H4 (cell line): ENCODE measurements at places on chromosomes 16 and 17. TPM values are rescaled to one million over a fixed set of nuclear protein-coding genes. Genes with fewer than 3 reads are reported as not detected.

The TP53I13 gene
- 16.0 and 23.3 TPM in 2 replicates for total RNA-seq

The JMJD8 gene
- 11.3 and 18.1 TPM in 2 replicates for total RNA-seq

The CCL13 gene
- not detected in 2 replicates for total RNA-seq

The C17orf107 gene
- 0.08 TPM in 1 of 2 replicates, not detected in the other for total RNA-seq

The DPEP2 gene
- not detected in 2 replicates for total RNA-seq

The TNFSF13 gene
- 0.43 TPM in 1 of 2 replicates, not detected in the other for total RNA-seq

The CDRT15 gene
- total RNA-seq: not detected in 2 replicates

The C16orf89 gene
- 1.0 and 3.6 TPM in 2 replicates for total RNA-seq

The KRT33B gene
- total RNA-seq: not detected in 2 replicates

The GTF3C1 gene
- 32.2 and 34.3 TPM in 2 replicates for total RNA-seq

The COPS3 gene
- total RNA-seq: 254 and 293 TPM in 2 replicates

The SPN gene
- 0.70 and 2.8 TPM in 2 replicates for total RNA-seq

The LUC7L gene
- 39.6 and 44.7 TPM in 2 replicates for total RNA-seq

The MARVELD3 gene
- not detected in 2 replicates for total RNA-seq

The GDPD3 gene
- not detected in 2 replicates for total RNA-seq

The NPW gene
- 2.7 TPM in 1 of 2 replicates, not detected in the other for total RNA-seq

The PEMT gene
- total RNA-seq: 51.5 and 57.2 TPM in 2 replicates

The CES5A gene
- total RNA-seq: not detected in 2 replicates

The CPHXL2 gene
- total RNA-seq: not detected in 2 replicates

The CRHR1 gene
- 1.2 and 3.6 TPM in 2 replicates for total RNA-seq

The TRIM16 gene
- 193 TPM in 2 replicates for total RNA-seq

The PIK3R5 gene
- 0.25 TPM in 1 of 2 replicates, not detected in the other for total RNA-seq

The ATMIN gene
- total RNA-seq: 36.5 and 44.2 TPM in 2 replicates

The CDK5R1 gene
- 2.5 and 3.2 TPM in 2 replicates for total RNA-seq

The CIAO2B gene
- total RNA-seq: 207 and 213 TPM in 2 replicates

The TERB1 gene
- total RNA-seq: 0.27 TPM in 1 of 2 replicates, not detected in the other

The SLC16A11 gene
- not detected in 2 replicates for total RNA-seq

The CDH15 gene
- total RNA-seq: 0.17 TPM in 1 of 2 replicates, not detected in the other

The PLXDC1 gene
- total RNA-seq: 0.21 TPM in 1 of 2 replicates, not detected in the other

The OR1A1 gene
- not detected in 2 replicates for total RNA-seq

The PDILT gene
- not detected in 2 replicates for total RNA-seq

The TEKT5 gene
- not detected in 2 replicates for total RNA-seq

The KRTAP2-3 gene
- 0.21 TPM in 1 of 2 replicates, not detected in the other for total RNA-seq

The PLEKHH3 gene
- total RNA-seq: 3.3 and 5.9 TPM in 2 replicates

The MPO gene
- not detected in 2 replicates for total RNA-seq

The ANKRD40CL gene
- not detected in 2 replicates for total RNA-seq

The TIGD7 gene
- 4.9 and 5.4 TPM in 2 replicates for total RNA-seq

The WDR90 gene
- total RNA-seq: 2.5 and 4.8 TPM in 2 replicates

The GINS3 gene
- total RNA-seq: 28.1 and 33.9 TPM in 2 replicates

The CCDC200 gene
- not detected in 2 replicates for total RNA-seq

The ZACN gene
- not detected in 2 replicates for total RNA-seq

The ALDH3A2 gene
- total RNA-seq: 158 and 160 TPM in 2 replicates

The HSD17B1 gene
- 0.47 and 0.48 TPM in 2 replicates for total RNA-seq

The ATF7IP2 gene
- total RNA-seq: not detected in 2 replicates

The SMIM36 gene
- total RNA-seq: not detected in 2 replicates

The METRNL gene
- total RNA-seq: 36.6 and 47.8 TPM in 2 replicates

The MT1G gene
- not detected in 2 replicates for total RNA-seq

The MMP28 gene
- total RNA-seq: 0.68 TPM in 1 of 2 replicates, not detected in the other

The GAA gene
- total RNA-seq: 40.9 and 45.7 TPM in 2 replicates
